ENCODE measurements at places on chromosomes 7 and 10.

GRCh38 chr7:154795014-154795413, 207.9 kb downstream of the PAXIP1 start:
- no peak for DNase-seq

DNA sequence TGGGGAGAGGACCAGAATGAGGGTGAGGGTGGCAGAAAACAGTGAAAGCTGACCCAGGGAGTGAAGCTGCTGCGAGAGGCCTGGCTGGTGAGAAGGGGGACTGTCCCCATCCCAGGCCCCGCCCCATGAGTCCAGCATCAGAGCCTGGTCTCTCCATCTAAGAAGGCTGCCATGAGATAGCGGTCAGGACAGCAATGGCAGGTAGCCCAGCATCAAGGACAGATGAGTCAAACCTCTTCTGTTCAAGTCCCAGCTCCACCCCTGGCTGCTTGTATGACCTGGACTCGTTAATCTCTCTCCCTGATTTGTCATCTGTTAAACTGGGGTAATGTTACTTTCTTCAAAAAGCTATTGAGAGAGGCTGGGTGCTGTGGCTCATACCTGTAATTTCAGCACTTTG, 22.2 kb downstream of the GPNMB start:
- DNase-seq, result no peak

DNA sequence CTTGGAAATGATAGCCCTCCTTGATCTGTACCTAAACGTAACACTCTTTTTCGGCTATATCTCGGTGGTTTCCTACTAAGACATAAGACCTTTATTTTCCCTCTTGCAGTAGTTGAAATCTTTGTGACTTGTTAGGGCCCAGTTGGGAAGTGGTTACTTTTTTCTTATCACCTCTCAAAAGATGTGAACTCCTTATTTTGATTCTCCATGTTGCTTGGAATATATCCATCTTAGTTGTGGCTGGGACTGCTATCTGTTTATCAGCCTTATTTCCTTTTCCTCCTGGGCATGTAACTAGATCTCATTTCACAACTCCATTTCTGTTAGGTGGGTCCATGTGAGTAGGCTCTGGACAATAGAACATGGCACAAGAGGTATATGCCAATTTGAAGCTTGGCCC, 4.1 kb upstream of the CPED1 start:
- no peak for DNase-seq

DNA sequence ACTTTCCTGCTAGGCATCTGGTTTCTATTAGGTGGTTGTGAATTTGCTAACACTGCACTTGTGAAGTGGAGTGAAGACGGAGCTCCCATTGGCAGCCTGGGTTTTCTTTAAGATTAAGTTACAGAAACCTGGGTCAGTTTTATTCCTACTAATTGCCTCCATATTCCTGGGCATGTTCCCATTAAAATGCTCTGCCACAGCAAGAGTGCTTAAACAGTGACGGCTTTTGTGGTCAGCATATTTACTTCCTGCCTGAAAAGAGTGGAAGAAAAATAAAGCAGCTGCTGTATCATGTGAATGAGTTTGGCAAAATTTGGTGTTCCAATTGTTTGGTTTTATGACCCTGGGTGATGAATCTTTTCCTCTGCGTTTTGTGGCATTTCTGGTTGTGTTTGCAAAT, 96.9 kb upstream of the PLXDC2 start:
- DNase-seq, result no peak

- no peak for DNase-seq
These were observed 32.0 kb downstream of the SHOC2 start for GRCh38 chr10:110951381-110951780.

DNA sequence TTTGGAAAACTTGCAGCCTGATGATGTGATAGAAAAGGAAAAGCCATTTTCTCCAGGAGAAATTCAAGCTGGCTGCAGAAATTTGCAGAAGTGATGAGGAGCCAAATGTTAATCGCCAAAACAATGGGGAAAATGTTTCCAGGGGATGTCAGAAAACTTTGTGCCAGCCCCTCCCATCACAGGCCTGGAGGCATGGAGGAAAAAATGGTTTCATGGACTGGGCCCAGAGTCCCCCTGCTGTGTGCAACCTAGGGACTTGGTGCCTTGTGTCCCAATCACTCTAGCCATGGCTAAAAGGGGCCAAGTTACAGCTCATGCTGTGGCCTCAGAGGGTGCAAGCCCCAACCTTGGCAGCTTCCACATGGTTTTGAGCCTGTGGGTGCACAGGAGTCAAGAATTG, 41.0 kb downstream of the ADD3 start:
- no peak for DNase-seq

DNA sequence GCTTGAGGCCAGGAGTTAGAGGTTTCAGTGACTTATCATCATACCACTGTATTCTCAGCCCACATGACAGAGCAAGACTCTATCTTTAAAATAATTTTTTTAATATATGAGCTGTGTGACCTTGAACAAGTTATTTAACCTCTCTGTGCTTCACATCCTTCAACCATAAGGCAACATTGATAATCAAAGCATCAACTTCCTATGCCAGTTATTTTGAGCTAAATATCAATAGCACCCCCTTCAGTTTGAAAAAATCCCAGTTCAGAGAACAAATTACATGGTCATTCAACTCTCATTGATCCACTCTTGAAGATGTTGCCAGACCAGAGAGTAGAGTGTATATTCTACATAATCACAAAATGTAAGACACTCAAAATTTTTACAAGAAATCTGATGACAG, 53.0 kb downstream of the ASNS start:
- DNase-seq, result no peak

DNA sequence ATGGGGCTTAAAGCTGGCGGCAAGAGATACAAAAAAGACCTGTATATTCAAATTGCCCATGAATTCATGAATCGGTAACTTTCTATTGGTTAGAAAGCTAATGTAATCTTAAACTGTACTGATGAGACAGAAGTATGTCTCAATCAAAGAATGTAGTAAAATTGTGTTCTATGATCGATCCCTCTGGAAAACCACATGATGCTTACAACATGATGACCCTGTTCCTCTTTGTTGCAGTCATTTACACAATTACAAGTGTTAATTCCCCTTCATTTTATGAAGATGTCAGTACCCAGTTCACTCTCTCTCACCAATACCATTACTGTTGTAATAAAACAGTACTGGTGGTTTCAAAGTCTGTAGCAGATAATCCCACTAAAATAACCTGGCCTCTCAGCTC, 10.1 kb downstream of the KIF5B start:
- DNase-seq, result no peak

GRCh38 chr10:116972131-116972530, 32.9 kb downstream of the SHTN1 start:
- no peak for DNase-seq

GRCh38 chr7:1586827-1587705, 17.2 kb upstream of the PSMG3 start:
- DNase-seq, result no peak

- DNase-seq, result no peak
These were observed 177.1 kb downstream of the USP6NL start for GRCh38 chr10:11434324-11434723.

DNA sequence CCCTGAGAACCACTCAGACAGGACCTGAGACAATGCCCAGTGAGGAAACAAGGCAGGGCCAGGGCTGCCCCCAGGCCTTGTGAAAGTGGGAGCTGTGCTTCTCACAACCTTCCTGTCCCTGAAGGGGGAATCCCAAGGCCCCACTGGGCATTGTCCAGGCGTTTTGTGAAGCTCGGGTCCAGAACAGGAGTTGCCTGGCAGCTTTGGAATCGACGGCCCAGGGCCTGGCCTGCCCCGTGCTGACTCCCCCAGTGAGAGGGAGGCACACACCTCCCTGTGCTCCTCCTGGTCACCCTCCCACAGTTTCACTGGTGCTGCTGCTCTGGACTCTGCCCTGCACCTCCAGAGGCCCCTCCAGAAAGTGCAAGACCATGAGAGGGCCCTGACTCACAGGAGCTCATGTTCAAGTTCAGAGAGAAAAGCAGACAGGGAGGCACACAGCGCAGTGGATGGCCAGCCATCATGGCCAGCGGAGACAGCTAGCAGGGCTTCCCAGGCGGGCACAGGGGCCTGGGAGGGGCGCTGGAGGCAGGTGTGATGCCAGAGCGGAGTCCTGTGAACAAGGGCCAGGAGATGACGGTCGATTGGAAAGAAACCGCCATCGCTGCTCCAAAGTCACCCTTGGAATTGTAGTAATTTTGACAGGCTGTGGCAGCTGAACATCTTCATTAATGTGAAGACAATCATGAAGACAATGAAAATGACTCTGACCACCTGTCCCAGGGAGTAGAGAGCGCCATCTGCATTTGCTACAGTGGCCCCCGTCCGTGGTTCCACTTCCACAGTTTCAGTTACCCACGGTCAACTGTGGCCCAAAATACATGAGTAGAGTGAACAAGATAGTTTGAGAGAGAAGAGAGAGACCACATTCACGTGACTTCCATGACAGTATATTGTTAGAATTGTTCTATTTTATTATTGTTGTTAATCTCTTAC, 103.7 kb downstream of the MKI67 start:
- DNase-seq, result no peak

- no peak for DNase-seq
These were observed 203.1 kb downstream of the CDC14C start for GRCh38 chr7:49127359-49127913.

DNA sequence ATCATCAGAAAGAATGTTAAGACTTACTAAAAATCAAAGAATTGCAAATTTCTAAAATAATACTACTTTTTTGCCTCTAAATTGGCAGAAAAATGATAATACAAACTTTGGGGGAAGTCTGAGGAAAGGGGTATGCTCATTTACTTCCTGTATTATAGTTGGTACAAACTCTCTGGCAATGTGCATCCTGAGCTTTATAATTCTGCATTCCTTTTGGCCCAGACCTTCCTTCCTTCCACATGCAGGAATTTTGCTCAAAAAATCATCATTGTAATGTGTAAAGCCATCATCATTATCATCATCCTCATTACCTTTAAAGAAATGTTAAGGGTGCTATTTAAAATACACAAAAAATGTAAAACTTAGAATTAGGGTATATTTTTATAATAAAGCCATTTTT, 148.5 kb downstream of the ZNF438 start:
- DNase-seq, result no peak

GRCh38 chr7:96266580-96266979, 55.3 kb downstream of the SLC25A13 start:
- DNase-seq, result no peak

DNA sequence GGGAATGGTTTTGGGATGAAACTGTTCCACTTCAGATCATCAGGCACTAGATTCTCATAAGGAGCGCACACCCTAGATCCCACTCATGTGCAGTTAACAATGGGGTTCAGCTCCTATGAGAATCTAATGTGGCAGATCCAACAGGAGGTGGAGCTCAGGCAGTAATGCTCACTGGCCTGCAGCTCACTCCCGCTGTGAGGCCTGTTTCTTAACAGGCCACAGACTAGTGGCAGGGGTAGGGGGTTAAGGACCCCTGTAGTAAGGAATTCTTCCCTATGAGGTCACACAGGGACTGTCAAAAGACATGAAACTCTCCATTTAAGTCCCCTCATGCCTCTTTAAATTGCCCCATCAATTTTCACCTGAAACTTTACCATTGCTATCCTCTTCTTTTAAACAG, 8.0 kb downstream of the HGF start:
- DNase-seq, result no peak

DNA sequence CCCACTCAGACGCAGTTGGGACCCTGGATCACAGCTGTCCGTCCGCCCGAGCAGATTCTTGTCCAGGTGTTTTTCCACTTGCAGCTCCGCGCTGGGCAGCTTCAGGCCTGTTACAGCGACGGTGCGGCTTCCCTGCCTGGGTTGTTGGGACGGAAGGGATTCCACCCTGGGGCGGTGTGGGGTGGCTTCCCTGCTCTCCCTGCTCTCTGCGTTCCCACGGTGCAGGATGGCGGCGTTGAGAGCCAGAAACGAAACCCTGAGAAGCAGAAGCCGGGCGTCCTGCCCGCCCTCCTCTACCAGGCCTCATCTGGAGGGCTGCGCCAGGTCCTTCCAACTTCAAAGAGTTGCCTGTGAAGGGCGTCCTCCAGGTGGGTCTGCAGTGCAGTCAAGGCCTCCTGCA, 194.4 kb downstream of the ADARB2 start:
- no peak for DNase-seq

DNA sequence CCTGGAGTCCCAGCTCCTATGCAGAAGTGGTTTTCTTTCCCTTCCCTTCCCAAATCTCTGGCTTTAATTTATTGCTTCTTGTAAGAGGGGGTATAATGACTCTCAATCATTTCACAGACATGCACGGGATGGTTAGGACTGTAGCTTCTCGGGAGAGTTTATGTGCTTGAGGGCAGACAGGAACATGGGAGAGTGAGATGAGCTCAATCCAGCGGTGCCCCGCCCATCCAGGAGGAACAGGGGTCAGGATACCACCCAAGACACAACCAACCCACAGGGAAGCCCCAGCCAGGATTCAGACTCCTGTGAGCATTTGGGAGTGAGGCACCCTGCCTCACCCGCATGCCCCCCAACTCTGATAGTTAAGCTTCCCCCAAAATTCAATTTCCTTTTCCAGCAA, 33.7 kb upstream of the GATAD1 start:
- no peak for DNase-seq

DNA sequence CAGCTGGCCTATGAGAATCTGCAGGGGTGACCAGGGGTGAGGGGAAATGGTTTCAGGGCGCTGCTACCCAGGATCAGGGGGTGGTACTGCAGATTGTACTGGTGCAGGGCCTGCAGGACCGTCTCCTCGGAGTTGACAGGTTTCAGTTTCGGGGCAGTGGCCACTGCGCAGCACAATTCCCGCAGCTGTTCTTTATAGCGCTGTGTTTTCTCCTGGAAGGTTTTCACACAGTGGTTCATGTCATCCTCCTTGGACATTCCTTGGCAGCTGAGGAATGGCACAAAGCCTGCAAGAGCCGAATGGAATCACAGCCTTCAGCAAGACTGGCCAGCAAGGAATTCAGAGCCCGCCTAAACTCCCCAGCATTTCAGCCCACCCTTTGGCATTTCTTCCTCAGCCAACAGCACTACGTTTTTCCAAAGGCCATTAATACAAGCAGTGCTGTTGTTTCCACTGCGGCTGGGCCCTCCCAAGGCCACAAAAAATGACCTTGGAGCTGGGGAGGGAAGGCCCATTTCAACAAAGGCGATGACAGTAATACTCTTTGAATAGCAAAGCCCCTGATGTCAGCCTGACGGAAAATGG, 44.9 kb downstream of the PNLIPRP2 start:
- DNase-seq, result no peak

- DNase-seq, result peak; percentile 59
These were observed 169.3 kb downstream of the SH3PXD2A start for GRCh38 chr10:103685880-103686669.
